IMR-90 (cell line): ENCODE measurements at places on chromosomes 4 and X. TPM values are rescaled to one million over a fixed set of nuclear protein-coding genes. Genes with fewer than 3 reads are reported as not detected.

TRAM1L1 gene
- 3.4 and 5.3 TPM in 2 replicates for total RNA-seq

GAGE1 gene
- total RNA-seq: not detected in 2 replicates

FAAH2 gene
- total RNA-seq: not detected in 2 replicates

SERTM2 gene
- total RNA-seq: under 0.01 TPM in 2 replicates

TCEAL9 gene
- total RNA-seq: 20.3 and 94.4 TPM in 2 replicates

CT45A5 gene
- not detected in 2 replicates for total RNA-seq

ABLIM2 gene
- under 0.01 TPM in 2 replicates for total RNA-seq
